Activated T-helper 17 cell treated with anti-CD3 and anti-CD28 coated beads, Interleukin-2, amount 50 U/mL, for 72 hours (primary cell): ENCODE measurements at places on chromosomes 1 and 21. TPM values are rescaled to one million over a fixed set of nuclear protein-coding genes. Genes with fewer than 3 reads are reported as not detected.

DNA sequence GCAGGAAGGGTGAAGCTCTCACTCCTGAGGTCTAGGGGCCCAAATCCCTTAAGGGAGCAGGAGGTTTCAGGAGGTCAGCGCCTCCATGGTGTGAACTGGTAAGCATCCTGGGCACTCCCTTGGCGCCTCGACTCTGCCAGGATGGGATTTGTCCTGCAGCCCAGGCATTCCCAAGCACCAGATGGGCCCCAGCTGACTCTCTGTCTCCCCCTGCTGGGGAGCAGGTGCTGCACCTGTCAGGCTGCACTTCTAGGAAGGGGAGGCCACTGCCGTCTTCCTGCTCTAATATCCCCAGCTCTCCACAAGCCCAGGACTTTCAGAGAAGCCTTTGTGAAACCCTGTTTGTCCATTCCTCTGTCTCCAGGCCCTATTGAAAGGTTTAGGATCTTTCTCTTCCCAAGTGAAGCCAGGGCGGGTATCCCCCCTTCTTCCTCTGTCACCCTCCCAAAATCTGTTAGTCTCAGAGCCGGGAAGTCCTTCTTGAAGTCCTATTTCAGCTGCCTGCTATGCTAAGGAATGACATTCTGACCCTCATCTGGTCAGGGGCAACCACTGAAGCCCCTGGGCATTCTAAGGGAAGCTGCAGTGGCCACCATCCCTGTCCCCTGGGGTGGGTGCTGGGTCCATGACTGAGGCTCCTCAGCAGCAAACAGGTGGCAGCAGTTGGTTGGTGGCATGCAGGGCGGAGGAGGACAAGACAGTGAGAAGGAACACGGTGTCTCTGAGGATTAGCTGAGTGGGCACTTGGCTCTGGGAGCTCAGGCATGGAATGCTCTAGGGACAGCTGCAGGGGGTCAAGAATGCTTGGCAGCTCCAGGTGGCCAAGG, 3.2 kb downstream of the MYBPH start:
- ATAC-seq: peak; percentile 62

- no peak for ATAC-seq
These were observed at the start of gene TSPEAR for GRCh38 chr21:44711327-44712202. TSS of gene TSPEAR (minus strand) at chr21:44711572. CDS start at chr21:44711514, 58 bp downstream.

DNA sequence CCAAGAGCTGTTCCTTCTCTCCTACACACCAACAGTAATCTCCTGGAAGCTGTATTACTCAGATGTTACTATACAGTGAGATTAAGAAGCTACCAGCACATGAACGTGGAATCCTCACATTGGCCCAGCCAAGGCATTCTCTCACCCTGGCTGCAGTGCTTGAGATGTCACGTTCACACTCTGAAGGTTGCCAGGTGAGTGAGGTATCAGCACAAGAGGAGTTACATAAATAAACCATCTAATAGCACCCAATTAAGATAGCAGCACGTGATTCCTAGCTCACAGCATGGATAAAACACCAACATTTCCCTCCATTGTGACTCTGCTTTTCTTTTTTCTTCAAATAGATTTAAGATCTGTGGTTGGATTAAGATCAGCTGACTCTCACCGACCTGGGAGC, 182.8 kb downstream of the PLPP3 start:
- no peak for ATAC-seq

- no peak for ATAC-seq
These were observed 76.8 kb downstream of the STUM start for GRCh38 chr1:226625326-226625725.

- no peak for ATAC-seq
These were observed 4.3 kb upstream of the UBL4B start for GRCh38 chr1:110107867-110108469.

DNA sequence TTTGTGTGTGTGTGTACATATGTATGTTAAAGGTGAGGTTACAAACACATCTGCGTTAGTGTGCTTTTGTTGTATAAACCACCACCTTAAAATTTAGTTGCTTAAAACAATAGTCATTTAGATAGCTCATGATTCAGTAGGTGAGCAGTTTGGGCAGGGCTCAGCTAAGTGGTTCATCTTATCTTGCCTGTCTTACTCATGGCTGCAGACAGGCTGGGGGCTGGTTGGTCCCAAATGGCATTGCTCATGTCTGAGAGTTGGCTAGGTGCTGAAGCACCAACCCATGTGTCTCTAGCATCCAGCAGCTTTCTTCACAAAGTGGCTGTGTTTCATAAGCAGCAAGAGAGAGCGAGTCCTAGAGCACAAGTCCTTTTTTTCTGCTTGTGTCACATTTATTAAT, 91.4 kb downstream of the MACF1 start:
- peak; percentile 86 for ATAC-seq

- ATAC-seq: no peak
These were observed 55.2 kb upstream of the ARTN start for GRCh38 chr1:43878440-43878839.

- no peak for ATAC-seq
These were observed 150.3 kb downstream of the DMRTA2 start for GRCh38 chr1:50272912-50273311.

Gene OR2G2
- total RNA-seq: not detected

Gene ATG4C
- total RNA-seq: 16.0 TPM

Gene TACSTD2
- total RNA-seq: not detected
